ENCODE measurements at places on chromosomes 2 and 18.
A peak's percentile ranks its signal among the peaks of the same experiment; 100 is the strongest.

GRCh38 chr18:7584646-7585275 lies 17.6 kb downstream of the PTPRM start:
- DNase-seq = no peak

- no peak for DNase-seq
Measured at GRCh38 chr2:207619764-207620203, 5.4 kb downstream of the METTL21A start.

GRCh38 chr2:237557633-237558015 lies 8.8 kb upstream of the PRLH start:
- no peak for DNase-seq

- no peak for DNase-seq
Measured at GRCh38 chr2:236677368-236677767, 107.7 kb downstream of the ACKR3 start.

DNA sequence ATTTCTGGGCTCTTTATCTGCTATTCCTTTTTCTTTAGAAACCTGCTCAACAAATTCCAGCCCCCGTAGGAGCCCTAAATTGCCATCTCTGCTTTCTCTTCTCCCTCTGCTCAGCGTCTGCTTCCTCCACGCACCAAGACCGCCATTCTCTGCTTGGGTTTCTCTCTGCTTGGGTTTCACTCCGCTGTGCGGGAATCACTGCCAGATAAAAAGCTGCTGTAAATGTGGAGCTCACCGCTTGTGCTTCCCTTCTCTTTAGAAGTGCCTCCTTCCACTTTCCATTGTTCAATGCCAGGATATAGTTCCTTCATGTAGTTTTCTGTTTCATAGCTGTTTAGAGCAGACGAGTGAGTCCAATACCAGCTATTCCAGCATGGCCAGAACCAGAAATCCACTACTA lies 45.9 kb downstream of the TMEM237 start:
- no peak for DNase-seq

GRCh38 chr2:15750822-15751329 lies 159.2 kb downstream of the DDX1 start:
- DNase-seq = no peak

DNA sequence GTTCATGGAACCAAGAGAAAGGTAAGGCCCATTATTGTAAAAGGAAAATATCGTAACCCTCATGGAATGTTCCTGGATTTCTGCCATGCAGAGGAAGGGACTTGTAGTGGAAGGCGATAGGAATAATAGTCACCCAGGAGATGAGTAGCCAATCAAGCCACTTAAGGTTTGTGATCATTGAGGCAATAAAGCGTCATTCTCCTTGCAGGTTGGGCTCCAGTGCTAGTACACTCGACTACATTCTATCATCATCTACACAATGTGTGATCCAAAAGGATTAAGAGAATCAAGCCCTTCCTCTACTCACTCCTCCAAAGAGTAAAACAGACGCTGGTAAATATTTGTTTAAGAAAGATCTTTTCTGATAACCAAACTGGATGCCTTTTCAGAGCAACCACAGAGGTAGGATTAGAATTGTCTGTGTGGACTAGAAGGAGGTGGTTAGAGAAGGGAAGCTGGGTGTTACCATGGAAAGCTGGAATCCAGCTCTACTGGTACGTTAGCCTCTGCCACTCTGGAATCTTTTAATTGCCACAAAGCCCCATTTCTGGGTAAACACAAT lies 245.7 kb downstream of the IKZF2 start:
- no peak for DNase-seq

GRCh38 chr2:232365621-232366321 lies 12.8 kb upstream of the ALPP start:
- no peak for DNase-seq

GRCh38 chr18:55775972-55776371 lies 188.0 kb upstream of the TCF4 start:
- DNase-seq = no peak

DNA sequence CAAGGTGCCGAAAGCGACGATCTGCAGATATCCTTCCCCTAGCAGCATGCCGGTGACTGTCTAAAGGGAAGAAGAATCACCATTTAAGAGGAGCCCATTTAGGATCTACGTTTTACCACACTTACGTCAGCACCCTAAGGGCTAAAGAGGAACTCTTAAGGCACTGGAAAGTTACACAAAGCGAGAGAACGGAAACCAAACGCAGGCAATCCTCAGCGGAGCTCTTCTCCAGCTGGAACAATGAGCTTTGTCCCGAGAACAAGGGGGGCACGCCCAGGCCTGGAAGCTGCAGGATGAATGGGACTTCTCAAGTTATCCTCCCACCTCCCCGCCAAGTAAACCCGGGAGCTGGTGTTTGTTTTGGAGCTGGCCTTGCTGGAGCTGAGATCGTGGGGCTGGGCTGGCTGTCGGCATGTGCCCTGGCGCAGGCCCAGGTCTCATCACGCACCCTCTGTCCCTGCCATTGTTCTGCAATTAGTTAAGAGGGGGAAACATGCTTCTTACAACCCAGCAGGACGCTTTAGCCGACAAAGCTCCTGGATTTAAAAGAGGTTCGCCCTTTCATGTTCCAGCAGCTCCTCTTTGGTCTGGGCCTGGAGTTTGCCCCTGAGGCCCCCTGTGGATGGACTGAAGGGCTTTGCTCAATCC lies 36.4 kb downstream of the PXDN start:
- no peak for DNase-seq

DNA sequence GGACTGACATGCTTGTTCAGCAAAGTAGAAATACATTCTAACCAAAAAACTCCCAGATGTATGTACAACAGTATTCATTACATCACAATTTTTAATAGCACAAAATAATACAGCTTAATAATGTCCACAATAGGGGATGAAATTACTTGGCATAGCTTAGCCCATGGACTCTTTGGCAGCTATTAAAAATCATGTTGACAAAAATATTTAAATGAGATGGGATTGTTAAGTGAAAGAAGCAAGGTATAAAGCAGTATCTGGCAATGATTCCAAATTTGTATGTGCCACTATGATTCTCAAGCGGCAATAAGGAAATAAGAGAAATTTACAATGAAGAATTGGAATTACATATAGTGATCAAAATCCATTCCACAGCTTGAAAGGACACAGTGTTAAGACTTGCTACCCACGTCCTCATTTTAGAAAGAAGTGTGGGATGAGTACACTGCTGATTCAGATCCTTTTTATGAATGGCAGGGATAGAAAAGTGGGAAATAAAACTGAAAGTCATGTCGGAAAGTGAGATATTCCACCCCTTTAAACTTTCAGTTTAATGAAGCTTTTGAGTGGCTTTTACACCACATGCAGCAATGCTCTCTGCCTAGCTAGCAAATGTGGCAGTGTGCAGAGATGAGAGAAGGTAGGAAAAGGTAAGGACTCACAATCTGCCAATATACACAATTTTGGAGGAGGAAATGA lies 2.4 kb downstream of the GAREM1 start:
- no peak for DNase-seq

GRCh38 chr18:80247393-80247841 lies at the start of gene PARD6G:
PARD6G (minus strand) TSS chr18:80247514; CDS start chr18:80247348, 166 bp downstream.
- DNase-seq = no peak

GRCh38 chr18:26342646-26343045 lies 116.4 kb downstream of the TAF4B start:
- DNase-seq = no peak

GRCh38 chr2:166762746-166763145 lies 125.5 kb upstream of the XIRP2 start:
- DNase-seq = no peak

DNA sequence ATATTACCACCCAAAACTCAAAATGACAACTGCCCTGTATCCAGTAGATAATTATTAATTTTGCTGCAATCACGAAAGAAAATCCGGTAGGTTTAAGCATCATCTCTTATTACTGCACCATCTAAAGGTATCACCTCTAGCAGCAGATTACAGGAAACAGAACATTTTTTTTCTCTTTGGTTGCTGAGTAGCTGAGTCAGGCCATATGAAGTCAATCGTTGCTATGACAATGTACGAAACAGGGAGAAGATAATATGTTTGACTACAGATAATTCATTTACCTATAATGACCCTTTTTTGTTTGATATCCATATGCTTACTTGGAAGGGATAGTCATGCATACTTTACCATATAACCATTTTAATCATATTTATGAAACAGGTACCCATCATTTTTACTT lies 831.6 kb upstream of the CHAC2 start:
- no peak for DNase-seq

DNA sequence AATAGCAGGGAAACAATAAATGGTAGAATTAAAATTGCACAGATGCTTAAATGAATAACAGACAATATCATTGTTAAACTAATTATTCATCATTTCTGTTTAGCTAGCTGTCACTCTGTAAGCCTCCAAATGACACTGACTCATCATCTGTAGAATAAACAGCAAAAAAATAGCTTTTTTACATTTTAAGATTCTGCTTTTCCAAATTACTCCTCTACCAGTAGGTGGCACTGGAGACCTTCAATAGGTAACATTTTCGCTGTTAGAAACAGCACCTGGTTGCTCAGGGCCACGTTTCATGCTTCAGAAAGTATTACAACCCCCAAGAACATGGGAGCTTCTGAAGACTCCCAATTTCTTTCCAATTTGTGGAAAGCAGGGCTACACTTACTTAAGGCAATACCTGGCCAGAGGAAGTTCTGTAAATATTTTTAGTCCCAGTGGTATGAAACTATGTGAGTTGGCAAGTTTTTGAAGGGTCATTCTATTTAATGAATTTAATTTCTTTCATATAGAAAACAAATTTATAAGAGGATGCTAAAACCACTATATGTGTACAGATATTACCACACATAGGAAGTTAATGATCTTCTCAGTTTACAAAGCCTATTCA lies 45.4 kb downstream of the TTN start:
- peak; percentile 12 for DNase-seq

DNA sequence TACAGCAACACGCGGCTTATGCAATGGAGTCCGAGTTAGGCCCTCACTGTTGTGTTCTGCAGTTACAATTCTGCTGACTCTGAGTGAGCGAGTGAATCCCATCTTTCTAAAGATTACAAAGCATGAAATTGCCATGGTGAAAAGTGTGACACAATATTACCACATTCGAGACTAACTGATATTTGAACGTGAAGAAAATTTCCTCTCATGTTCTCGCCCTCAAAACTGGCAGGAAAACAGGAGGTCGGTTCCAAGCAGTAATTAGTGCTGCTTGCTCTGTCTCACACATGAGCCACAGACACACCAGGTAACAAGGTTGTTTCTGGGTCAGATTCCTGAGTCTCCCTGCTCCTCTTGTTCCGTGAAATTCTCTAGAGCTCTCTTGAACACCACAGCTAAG lies 93.7 kb upstream of the RIOK3 start:
- no peak for DNase-seq

- no peak for DNase-seq
Measured at GRCh38 chr2:200658278-200658864, 72.6 kb downstream of the AOX1 start.

DNA sequence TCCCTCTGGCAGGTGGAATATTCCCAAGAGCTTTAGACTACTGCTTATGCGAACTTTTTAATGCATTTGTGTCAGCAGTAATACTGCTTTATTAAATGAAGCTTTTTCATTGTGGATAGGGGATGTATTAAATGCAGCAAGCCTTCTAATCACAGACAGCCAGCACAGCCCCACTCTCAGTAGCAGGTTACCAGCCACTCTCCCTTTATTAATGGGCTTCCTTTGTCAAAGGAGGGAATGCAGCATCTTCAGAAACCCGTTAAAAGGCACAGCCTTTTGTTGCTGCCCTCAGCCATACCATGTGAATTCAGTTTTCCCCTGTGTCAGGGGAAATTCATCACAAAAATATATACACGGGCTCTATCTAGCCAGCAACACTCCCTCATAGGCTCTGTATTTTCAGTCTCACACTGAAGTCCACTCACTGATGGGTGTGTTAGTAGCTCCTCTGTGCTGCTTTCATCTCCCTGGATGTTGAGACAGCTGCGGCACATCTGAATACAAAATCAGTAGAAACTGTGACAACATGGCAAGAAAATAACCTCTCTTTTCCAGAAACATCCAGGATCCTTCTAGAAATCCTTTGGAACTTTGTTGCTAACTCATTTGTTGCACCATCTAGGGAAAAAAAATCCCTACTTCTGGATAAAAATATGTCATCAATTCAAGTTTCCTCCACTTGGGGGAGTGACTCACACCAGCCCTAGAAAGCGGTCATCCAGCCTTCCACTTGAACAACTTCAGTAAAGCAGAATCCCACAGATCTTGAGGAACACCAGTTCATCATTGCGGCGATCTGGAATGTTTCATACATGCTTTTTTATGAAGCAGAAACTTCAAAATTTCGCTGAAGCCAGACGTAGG lies 48.4 kb downstream of the LRRTM1 start:
- no peak for DNase-seq

DNA sequence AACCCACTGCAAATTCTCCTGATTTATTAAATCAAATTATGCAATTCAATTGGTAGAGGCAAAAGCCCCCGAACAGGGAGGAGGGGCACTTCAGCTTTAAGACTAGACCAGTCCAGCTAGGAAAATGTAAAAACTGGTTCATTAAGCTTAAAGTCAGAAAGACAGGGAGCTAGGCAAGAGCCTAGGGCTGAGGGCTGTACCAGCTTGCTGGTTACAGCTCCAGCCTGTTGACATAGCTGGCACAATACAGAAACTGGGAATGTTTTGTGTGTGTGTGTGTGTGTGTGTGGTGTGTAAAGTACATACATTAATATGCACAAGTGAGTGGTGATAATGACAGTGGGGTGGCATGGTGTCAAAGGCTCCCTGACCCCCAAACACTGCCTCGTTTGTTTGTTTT lies 307.0 kb upstream of the CELF4 start:
- no peak for DNase-seq

DNA sequence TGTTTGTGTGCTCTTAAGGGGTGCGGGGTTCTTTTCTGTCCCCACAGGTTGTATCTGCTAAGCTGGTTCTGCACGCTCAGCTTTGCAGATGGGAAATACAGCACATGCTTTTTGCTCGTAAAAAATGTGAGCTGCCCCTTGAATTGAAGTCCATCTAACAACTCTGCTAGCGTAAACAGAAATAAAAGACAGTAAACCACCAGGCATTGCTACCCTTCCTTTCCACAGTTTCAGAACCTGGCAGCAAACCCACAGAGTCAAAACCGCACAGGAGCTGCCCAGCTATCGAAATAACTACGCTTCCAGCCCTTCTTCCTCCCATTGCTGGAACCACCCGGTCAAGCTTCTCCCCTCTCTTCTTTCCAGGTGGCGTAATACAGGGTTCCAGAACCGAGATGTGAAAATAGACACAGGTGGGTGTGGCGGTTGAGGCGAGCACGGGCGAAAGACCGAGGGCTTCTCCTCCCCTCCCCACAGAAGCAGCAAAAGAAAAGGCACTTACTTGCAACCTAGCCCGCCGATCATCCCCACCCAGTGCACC lies 479 bp downstream of the SCN9A start:
- DNase-seq = no peak

All from GM12878 (cell line).